Activated CD4-positive, alpha-beta T cell treated with anti-CD3 and anti-CD28 coated beads, Interleukin-2, Interleukin-4, amounts not matched to agents 100 ng/mL and 50 ng/mL, durations not matched to agents 16 hours and 8 hours (primary cell): ENCODE measurements at places on chromosomes 13 and 19.

DNA sequence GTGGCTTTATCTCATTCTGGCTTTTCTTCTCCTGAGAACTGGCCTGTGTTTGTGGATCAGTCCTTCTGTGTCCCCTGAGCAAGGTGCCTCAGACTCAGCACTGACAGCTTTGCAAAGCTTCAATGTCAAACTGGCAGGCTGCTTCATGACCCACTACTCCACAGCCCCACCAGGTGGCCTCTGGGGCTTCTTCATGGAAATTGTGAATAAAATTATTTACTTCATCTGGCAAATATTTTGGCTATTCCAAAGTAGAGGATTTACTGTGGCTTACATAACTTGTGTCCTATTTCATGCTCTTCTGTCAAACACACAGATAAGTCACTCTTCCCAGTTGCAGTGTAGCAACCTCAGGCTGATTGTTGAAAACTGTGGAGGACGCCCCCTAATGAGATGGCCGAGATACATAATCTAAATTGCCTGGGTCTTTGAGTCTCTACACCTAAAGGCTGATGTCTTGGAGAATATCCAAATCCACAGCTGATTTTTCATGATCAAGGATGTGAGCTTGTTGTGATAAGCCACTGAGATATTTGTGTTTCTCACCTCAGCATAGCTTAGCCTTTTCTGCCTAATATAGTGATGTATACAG is 721.9 kb upstream of the SLC10A2 start:
- DNase-seq, result no peak

DNA sequence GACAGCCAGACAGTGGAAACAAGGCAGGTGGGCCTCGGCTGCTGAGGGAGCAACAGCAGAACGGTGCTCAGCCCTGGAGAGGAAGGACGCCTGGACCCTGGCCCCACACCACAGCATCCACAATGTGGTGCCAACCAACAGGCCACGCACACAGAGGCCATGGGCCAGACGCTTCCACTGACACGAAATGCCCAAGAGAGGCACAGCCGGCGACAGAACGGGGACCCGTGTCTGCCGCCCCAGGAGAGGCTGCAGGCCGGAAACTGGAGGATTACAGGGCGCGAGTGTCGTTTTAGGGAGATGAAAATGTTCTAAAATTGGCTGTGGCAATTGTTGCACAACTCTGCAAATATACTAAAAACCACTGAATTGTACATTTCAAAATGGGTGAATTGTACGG is 69.7 kb downstream of the RASA3 start:
- no peak for DNase-seq

DNA sequence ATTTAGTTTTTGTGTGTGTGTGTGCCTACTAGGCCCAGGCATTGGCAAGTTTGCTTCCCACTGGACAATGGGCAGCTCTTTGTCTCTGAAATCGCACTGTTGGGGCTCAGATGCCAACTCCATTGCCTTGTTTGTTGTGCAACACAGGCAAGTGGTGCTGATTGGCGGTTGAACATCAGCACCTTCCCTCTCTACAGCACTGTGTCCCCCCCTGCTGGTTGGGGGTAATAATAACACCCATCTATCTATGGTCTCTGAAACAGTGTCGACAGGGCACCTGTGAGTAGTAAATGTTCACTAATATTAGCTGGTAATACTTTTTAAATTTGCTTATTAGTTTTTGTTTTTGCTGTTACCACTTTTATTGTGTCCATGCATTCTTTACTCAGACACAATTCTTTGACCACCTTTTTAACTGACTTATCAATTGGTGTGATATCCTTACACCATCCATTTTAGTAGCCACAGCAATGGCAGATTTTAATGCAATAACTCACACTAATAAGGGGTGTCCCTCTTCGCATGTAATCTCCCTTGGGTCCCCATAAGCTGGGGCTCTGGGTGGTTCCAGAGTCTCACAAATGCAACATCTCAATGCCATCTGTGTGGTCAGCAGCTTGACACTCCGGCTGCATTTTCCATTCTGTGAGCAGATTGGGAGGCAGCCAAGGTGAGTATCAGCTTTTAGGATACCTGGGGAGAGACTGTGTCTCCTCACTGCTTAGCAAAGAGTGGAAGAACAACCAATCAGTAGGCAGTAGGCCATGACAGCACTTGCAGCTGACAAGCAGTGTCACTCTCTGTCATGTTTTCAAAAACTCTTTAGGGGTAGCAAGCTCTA is 47.7 kb upstream of the UQCRFS1 start:
- DNase-seq, result peak; percentile 61

GRCh38 chr19:38361633-38362075 is 12.7 kb upstream of the PSMD8 start:
- peak; percentile 71 for DNase-seq

- no peak for DNase-seq
Observed at GRCh38 chr19:48118131-48118517, 7.5 kb upstream of the PLA2G4C start.

- DNase-seq, result peak; percentile 64
Observed at GRCh38 chr19:51272183-51272810, 21.4 kb downstream of the SIGLECL1 start.

- DNase-seq, result no peak
Observed at GRCh38 chr13:102359264-102359663, 42.6 kb downstream of the FGF14 start.

GRCh38 chr19:2711172-2711874 is 8.8 kb upstream of the GNG7 start:
- no peak for DNase-seq

- DNase-seq, result no peak
Observed at GRCh38 chr13:105144936-105145335, 1390.5 kb downstream of the EFNB2 start.

DNA sequence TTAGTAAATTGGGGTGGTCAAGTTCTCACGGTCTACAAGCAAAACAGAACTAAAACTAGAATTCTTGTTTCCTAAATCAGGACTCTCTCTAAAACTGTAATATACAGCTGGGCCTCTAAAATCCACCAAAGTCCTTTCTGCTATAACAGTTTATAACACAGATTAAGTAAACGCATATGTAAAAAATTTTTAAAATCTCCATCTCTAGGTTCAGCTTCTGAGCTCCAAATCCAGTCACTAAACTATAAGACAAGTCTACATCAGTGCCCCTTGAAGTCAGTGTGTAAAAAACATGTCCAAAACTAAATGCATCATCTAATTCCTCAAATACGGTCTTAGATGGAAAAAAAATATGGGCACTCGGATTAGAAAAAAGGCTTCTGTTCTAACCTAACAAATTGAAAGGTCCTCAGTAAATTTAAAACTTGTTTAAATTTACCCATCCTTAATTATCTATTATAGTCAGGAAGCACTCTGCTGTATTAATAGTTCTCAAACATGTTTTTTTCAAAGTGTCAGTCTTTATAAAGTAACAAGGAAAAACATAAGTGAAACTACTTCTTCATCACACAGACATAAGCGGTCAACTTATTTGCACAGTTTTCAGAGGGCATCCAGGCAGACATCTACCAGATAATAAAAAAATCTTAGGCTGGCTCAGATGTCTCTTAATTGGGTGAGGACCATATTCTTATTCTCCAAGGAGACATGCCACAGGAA is 33.6 kb downstream of the ELF1 start:
- DNase-seq, result no peak

- DNase-seq, result no peak
Observed at GRCh38 chr13:113854238-113855011, 9.5 kb downstream of the GAS6 start.

DNA sequence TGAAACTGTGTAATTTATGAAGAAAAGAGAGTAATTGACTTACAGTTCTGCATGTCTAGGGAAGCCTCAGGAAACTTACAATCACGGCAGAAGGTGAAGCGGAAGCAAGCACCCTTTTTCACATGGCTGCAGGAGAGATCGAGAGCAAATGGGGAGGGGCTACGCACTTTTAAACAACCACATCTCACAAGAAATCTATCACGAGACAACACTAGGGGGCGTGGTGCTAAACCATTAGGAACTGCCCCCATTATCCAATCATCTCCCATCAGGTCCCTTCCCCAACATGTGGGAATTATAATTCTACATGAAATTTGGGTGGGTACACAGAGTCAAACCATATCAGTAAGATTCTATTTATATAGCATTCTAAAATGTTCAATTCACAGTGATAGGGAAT is 114.8 kb upstream of the TRPC4 start:
- DNase-seq, result no peak

DNA sequence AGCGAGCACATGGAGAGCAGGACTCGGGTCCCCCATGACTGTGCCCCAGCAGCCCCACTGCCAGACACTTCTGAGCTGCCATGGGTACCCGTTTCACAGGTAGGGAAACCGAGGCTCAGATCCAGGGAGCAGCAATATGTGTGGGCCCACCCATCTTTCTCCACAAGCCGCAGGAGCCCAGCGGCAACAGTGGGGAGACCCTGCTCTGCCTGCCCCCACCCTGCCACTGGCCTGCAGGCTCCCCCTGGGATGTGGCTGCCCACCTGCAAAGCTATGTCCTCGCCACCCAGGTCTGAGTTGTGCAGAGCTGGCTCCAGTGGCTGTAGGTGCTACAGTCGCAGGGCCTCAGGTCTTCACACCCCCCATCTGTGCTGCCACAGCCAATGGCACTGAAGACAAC is 50.6 kb upstream of the C1QTNF9B start:
- DNase-seq, result no peak

- no peak for DNase-seq
Observed at GRCh38 chr13:49594576-49594975, 9.2 kb upstream of the RCBTB1 start.

DNA sequence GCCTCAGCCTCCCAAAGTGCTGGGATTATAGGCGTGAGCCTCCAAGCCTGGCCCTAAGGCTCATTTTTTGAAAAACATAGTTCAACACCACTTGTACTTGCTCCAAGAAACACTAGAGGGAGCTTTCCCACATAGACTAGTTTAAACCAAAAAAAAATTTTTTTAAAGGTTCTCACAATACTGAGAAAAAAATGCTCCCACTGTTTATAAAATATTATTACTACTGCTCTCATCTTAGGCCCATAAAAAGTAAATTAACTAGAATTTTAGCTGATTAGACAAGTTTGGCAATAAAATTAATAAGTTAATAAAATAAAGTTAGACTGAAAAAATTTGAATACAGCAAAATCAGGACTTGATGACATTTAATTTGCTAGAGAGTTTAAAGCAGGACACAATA is 109.5 kb downstream of the TBC1D4 start:
- DNase-seq, result peak; percentile 54

GRCh38 chr19:48206397-48207093 is 36.1 kb downstream of the ZSWIM9 start:
- DNase-seq, result peak; percentile 11

GRCh38 chr19:57665261-57665806 is 3.4 kb upstream of the ZSCAN4 start:
- DNase-seq, result no peak

- DNase-seq, result no peak
Observed at GRCh38 chr13:40348096-40348679, 318.3 kb downstream of the FOXO1 start.

DNA sequence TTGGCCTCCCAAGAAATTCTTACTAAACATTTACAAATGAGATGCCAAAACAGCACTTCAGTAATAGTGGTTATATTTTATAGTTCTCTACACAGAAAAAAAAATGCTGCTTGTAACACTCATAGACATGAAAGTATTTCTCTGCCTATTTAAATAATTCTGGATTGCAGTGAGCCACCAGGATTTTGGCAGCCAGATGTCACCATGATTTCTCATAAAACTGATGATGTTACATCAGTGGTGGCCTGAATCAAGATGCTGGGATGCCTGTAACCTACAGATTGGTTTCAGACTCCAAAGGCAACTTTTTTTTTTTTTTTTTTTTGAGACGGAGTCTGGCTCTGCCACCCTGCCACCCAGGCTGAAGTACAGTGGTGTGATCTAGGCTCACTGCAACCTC is 2.7 kb upstream of the CAPS start:
- no peak for DNase-seq

DNA sequence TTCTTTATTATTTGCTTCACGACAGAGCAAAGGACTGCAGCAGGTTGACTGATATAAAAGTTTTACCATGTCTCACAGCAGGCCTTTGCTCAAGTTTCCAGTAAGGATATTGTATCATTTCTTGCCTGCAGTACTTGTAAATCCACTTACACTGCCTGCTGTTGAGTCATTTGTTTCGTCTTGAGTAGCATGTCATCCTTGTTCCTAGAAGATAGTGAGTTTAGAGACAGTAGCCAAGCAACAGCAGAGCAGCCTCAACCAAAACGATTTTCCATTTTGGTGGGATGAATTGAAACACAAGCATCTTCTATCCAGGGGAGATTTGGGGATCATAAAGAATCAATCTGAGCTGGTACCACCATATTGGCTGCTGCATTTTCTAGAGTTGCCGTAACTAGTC is 24.0 kb upstream of the ALOX5AP start:
- peak; percentile 83 for DNase-seq

GRCh38 chr13:87207280-87208003 is 463.7 kb upstream of the SLITRK5 start:
- no peak for DNase-seq

DNA sequence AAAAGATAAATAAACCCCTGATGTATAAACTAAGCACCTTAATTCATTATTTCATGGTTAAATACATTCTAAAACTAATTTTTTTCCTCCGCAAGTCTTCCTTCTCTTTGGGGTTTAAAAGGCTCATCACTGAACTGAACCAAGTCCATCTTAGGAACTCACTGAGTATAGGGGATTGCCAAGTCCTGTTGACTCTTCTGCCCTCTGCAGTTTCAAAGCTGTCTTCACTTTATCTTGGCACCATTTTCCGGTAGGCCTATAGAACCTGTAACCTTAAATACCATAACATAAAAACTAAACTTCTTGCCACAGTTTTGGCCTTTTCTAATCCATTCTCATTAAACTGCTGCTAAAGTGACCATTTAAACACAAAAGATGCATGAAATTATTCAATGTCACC is 66.5 kb upstream of the USPL1 start:
- peak; percentile 16 for DNase-seq

- DNase-seq, result no peak
Observed at GRCh38 chr13:98440390-98441055, 136.4 kb downstream of the STK24 start.

GRCh38 chr13:44394658-44395057 is 21.0 kb downstream of the SERP2 start:
- DNase-seq, result no peak

DNA sequence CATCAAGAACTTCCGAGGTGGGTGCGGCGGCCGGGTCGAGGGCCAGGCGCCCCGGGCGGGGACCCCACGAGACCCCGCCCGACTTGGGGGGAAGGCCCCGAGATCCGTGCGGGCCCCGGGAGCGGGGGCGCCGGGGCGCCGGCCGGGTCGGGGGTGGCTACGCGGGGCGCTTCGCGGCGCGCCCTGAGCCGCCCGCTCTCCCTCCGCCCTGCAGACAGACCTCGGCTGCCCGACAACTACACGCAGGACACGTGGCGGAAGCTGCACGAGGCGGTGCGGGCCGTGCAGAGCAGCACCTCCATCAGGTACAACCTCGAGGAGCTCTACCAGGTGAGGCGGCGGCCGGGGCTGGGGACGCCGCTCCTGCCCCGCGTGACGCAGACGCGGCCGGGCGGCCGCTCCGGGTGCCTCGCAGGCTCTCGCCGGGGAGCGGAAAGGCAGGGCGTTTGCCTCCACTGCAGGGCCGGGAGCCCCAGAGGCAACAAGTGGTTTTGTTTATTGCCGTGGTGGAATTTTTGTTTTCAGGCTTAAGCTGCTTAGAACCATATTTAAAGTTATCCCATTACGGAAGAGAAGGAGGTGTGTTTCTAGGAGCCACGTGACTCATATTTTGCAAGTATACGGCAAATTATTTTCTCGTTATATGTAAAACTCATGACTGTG is 477 bp downstream of the CUL4A start:
- DNase-seq, result peak; percentile 62
